DMS153 (cell line): ENCODE measurements at places on chromosomes 12 and 14.

DNA sequence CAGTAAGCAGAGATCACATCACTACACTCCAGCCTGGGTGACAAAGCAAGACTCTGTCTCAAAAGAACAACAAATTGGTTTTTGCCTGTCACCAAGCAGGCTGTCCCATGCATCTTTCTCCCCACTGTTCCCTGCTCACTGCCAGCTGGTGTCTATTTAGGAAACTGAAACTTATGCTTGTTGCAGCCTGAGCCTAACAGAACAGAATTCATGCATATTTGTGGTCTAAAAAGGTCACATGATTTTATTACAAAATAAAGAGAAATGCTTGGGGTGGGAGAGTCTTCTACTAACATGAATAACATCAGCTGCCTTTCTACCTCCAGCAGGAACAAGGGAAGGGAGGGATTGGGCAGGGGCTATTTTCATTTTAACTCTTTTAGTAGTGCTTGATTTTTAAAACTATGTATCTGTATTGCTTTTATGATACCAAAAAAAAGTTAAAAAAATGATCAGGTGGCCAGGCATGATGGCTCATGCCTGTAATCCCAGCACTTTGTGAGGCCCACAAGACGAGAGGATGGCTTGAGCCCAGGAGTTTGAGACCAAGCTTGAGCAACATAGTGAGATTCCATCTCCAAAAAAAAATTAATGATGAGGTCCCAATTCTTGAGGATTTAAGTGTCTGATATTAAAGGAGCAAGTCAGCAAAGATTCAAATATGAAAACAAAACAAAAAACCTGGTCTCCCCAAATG is 923 bp downstream of the STAT2 start:
- no peak for DNase-seq

DNA sequence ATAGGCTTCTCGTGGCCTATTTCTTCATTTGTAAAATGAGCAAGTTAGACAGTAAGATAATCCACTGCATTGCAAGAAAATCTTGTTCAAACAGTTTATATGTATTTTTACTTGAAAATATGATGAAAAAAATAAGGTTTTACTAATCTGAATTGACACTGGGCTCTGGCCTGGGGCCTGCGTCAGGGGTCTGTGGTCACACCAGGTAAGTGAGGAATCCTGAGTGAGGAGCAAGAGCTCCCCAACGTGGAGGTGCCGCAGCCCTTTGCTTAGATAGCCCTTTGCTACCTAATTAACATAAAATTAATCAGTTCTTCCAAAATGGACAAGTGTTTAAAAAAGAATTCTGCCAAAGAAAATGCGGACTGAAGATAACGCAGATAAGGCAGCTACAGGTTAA is 39.1 kb upstream of the STAB2 start:
- peak; percentile 76 for DNase-seq

GRCh38 chr12:41032386-41032785 is 155.7 kb upstream of the PDZRN4 start:
- no peak for DNase-seq

DNA sequence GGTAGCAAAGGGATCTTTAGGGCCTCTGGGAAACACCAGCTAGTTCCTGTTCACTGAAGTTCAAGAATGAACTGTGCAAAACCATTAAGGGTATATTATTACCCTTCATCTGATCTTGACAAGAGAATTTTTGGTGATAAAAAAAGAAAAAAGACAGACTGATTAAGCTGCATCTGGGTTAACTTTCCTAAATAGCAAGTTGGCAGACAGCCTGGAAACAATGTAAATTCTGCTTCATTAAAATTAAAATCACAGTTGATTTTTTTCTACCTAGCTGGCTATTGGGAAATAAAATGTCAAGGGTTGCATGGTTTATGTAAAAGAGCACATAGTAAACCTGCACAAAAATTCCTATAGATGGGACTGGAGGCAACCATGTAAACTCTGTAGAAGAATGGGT is 126.6 kb upstream of the PRKD1 start:
- DNase-seq = no peak

DNA sequence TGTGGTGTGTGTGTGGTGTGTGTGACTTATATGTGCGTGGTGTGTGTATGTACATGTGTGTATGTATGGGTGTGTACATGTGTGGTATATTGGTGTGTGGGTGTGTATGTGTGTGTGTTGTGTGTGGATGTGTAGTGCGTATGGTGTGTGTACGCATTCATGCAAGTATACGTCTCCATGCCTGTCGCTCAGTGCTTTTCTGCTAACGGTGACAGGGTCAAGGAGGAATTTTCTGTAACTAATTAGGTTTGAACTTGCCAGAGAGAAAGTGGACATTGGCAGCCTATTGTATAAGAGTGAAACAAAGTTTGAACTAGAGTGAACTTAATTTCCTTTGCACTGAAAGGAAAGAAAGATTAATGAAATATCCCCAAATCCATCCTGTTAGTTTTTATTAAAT is 120.9 kb upstream of the GSC start:
- no peak for DNase-seq

- no peak for DNase-seq
Observed at GRCh38 chr12:74896186-74896585, 313.5 kb downstream of the KCNC2 start.
